Ovary (tissue), 10 donors: ENCODE measurements at places on chromosomes 4 and X. TPM values are rescaled to one million over a fixed set of nuclear protein-coding genes. Genes with fewer than 3 reads are reported as not detected.

- DNase-seq = no peak
Measured at GRCh38 chr4:143417679-143418403, 81.2 kb downstream of the GAB1 start.

DNA sequence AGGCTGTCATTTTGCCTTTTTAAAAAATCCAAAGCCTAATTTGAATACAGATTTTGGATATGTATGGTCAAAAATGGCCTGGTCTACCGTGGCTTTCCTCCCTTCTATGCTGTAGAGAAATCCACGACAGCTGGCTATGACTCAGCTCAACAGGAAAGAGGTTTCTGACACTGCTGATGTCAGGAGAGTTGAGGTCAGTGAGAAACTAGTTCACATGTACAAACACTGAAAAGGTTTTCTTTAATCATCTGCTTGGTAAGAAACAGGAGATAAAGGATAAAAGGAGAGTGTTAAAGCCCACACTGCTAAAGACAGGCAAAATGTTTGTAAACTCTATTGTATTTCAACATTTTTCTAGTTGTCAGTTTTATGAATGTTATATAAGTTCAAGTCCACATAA is 113.9 kb downstream of the NYX start:
- DNase-seq = no peak

Gene VCX2
- polyA plus RNA-seq = not detected

- no peak for DNase-seq
Measured at GRCh38 chr4:74947798-74948197, 14.9 kb downstream of the PARM1 start.

DNA sequence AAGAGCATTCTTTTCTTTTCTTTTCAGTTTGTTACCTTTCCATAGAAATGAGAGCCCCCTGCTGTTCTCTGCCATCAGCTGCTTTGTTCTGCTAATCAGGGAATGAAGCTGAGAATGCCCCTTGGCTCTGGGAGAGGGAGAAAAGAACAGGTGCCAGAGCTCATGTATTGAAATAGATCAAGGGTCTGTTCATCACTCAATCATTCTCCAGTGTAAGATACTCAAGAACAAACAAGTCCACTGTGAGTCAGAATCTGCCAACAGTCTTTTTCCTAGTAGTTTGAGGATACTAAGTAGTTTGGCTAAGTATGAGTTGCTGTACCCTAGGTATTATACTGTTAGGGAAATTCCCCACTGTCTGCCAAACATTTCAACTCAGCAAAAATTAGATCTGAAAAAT is 144.3 kb downstream of the RTL3 start:
- no peak for DNase-seq

Gene GPR119
- not detected for polyA plus RNA-seq
